ENCODE measurements at places on chromosomes 16 and 17.

DNA sequence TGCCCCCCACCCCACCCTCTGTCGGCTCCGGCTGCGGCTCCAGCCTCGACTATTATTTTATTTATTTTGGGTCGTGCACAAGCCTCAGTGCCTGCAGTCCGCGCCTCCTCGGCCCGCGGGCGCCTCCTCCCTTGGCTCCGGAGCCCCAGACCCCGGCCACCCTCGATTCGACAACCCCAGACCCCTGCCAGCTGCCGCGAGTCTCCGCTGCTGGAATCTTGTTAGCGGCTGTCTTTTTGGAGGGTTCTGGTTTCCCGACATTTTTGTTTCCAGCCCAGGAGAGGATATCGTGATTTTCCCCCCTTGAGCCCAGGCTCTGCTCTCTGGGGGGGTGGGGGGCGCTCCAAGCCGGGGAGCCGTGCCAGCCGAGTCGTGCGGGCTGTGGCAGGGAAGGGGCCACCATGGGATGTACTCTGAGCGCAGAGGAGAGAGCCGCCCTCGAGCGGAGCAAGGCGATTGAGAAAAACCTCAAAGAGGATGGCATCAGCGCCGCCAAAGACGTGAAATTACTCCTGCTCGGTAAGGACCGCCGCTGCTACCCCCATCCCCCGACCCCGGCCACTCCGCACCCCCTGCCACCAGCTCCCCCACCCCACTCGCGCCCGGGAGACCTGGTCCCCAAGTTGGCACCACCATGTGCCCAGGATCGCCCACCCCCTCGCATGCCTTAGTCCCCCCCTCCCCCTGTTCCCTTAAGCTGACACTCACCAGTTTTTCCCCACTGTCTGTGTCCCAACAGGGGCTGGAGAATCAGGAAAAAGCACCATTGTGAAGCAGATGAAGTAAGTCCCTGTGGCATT, 746 bp downstream of the GNAO1 start:
- no peak for DNase-seq

DNA sequence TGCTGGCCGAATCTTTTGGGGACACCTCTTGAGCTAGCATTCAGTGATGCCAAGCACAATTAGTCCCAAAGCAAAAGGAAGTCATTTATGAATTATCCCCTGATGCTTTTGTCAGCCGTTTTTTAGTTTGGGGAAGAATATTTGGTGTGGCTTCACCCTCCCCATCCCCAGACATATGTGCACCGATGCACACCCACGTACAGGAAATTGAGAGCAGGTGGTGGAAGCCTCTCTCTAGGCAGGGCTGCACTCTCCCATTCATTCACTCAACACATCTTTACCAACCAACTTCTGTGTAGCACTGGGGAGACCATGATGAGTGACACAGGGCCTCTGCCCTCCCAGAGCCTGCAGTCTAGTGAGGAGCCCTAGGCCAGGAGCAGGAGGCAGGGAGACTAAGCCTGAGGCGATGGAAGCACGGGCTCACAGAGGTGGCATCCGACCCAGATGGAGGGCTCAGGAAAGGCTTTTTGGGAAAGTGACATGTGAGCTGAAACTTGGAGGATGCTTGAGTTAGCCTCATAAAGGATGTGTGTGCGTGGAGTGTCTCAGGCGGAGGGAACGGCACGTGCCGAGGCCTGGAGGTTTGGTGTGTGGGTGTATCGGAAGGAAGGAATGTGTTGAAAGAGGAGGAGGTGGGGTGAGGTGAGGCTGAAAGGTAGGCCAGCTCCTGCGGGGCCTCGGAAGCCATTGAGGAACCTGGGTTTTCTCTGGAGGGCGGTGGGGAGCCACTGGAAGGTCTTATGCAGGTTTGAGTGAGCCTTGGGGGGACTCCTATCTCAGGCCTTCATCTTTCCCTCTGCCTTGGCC, 43.8 kb downstream of the PSME3IP1 start:
- DNase-seq = no peak

- DNase-seq = peak; percentile 61
Observed at GRCh38 chr17:28227316-28228108, 91.5 kb upstream of the TMEM97 start.

- DNase-seq = no peak
Observed at GRCh38 chr16:64361753-64362152, 760.1 kb downstream of the CDH11 start.

DNA sequence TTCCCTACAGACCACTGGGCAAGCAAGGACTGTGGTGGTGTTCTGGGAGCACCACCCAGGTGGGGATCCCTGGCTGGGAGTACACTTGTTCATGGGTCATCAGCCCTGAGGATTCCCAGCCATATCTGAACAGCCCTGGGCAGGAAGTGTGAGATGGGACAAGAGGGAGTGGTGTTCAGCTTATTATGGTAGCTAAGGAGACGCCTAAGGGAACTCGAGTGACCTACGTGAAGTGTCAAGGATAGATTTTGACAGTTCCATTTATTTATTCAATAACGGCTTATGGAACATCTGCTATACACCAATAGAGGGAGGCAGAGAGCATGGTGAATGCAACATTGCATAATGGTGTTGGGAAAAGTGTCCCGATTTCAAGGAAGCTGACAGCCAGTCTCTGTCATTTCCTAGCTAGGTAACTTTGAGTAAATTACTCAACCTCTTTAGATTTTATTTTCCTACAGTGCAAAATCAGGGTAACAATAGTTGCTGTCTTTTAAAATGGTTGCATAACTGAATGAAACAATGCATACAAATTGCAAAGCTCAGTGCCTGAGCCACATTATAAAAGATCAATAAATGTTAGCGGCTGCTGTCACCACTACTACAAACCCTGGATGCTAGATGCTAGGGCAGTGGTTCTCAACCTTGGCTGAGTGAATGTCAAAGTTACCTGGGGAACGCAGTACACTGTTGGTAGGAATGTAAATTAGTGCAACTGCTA, 534.1 kb downstream of the GRIN2A start:
- DNase-seq = peak; percentile 51

DNA sequence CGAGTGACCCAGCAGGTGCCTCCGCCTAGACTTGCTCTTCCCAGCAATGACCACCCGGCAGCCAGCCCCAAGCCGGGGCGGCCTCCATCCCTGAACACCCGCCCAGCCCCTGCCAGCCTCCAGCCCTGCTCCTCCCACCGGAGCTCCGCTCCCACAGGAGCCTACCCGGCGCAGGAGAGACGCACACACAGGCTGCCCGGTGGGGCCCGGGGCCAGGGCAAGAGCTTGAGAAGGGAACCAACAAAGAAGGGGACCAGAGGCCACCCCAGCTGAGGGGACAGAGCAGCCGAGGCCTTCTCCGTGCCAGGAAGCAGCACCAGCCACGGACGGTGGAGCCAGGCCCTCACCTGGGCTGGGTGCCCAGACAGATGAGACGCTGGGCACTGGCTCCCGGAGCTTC, 13.8 kb downstream of the PKD1 start:
- DNase-seq = no peak

DNA sequence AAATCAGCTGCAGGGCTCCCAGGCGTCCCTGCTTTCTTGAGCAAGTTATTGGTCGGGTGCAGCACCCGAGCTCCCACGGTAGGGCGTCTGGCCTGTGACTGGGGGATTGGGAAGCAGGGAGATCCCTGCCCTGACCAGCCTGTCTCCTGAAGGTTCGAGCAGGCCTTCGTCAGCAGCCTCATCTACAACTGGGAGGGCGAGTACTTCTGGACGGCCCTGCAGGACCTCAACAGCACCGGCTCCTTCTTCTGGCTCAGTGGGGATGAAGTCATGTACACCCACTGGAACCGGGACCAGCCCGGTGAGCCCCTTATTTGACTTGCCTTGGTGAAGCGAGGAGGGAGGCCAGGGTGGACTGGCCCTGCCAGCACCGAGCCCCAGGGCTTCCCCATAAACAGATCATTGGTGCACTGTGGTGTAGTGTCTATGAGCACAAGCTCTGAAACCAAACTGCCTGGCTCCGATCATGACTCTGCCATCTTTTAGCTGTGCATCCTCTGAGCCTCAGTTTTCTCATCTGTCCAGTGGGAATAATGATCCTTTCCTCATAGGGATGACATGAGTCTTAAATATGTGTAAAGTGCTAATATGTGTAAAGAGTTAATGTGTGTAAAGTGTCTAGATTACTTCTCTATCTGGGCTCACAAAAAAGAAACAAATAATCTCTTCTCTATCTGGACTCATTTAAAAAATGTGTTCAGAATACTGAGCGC, 48.9 kb downstream of the MRC2 start:
- DNase-seq = no peak

GRCh38 chr16:74673876-74674275, 7.2 kb upstream of the RFWD3 start:
- no peak for DNase-seq

Measured in NCI-H2029 treated with DMSO at 0.1 percent for 48 hours (cell line).